Colonic mucosa (tissue), 4 donors: ENCODE measurements at places on chromosomes 16 and 17. TPM values are rescaled to one million over a fixed set of nuclear protein-coding genes. Genes with fewer than 3 reads are reported as not detected.

Gene KRTAP3-2
- total RNA-seq = not detected

Gene RASL10B
- total RNA-seq = 0.21 TPM

Gene QRICH2
- total RNA-seq = 5.7 TPM

Gene NPTX1
- 0.10 TPM for total RNA-seq
